ENCODE measurements at places on chromosomes 16 and 17.

GRCh38 chr17:71649941-71650350 is 470.9 kb upstream of the SOX9 start:
- DNase-seq, result no peak

DNA sequence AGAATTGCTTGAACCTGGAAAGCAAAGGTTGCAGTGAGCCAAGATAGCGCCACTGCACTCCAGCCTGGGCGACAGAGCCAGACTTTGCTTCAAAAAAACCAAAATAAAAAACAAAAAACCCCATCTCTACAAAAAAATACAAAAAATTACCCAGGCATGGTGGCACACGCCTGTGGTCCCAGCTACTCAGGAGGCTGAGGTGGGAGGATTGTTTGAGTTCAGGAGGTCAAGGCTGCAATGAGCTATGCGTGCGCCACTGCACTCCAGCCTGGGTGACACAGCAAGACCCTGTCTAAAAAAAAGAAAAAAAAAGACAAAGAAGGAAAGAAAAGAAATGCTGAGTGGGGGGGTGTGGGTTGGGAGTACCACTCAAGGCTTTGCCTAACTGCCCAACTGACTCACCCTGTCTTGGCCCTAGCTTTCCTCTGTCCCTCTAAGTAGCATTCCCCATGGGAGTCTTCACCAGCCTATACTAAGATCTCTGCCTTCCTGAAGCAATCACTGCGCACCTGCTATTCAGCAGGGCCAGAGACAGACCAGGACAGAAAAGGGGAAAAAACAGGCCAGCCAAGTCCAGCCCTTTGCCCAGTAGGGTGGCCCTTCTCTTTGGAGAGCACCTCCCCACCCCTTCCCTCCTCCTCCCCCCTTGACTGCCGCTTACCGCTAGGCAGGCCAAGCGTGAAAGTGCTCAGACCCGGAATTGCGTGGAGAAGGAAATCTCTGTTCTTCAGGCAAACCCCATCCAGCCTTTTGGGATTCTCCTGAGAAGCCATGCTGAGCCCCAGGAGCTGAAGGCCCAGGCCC is 45.8 kb downstream of the RTN4RL1 start:
- no peak for DNase-seq

GRCh38 chr16:77807-78443 is at the start of gene MPG:
Gene MPG (plus strand): TSS chr16:78225. CDS start chr16:78310, 85 bp downstream.
- no peak for DNase-seq

DNA sequence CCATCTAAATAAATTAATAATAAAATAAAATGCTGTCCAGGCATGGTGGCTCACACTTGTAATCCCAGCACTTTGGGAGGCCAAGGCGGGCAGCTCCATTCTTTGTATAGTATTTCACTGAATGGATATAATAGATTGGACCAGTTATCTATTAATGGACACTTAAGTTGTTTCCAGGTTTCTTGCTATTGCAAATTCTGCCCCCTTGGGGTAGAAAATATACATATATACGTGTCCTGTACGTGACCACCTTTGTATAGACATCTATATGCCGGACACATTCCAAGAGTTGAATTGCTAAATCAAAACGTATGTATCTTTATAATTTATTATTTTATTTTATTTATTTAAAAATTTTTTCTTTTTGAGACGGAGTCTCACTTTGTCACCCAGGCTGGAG is 3.9 kb upstream of the EXOC7 start:
- no peak for DNase-seq

DNA sequence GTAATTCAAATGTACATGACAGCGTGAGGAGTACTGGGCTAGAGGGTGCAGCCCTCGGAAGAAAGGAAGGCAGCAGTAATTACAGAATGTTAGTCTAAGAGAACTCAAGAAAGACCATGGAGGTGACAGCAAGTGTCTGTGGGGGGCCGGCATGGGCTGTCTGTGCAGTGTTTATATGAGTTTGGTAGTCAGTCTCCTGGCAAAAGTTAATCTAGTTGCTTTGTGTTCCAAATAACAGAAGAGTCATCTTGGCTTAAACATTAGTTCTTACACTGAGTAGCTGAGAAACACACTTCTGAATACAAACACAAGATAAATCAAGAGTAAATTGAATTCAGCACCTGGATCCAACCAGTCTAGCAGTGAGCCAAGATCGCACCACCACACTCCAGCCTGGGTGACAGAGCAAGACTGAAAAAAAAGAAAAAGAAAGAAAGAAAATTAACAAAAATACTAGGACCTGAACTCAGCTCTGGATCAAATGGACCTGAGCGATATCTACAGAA is 189.3 kb upstream of the COX10 start:
- DNase-seq, result no peak

DNA sequence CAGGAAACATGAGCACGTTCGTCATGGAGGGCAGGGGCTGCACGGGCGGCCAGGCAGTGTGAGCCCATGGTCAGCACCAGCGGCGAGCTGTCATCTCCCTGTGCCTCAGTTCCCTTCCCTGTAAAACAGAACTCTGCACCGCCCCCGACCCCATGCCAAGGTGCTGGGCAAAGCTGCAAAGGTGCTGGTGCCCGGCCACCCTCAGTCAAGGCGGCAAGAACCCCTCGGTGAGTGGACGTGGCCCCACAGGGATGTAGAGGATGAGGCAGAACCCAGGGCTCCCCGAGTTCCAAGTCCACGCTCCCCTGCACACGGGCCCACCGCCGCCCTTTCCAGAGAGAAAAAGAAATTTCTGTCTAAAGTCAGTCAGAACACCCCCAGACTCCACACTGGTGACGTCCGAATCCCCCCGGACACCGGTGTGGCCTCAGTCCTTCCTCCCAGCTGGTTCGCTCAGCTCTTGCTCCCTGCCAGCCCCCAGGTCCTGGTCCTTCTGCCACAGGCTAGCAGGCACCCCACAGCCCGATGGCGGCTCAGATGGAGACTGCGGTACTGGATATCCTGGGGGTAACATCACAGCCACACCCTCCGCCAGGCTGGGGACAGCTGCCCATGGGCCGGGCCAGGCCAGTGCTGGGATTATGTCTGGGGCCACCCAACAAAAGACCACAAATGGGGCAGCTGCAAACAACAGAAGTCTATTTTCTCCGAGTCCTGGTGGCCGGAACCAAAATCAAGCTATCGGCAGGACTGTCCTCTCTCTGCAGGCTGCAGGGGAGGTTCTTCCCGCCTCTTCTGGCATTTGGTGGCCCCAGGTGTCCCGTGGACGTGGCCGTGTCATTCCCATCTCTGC is 14.4 kb upstream of the BAHCC1 start:
- no peak for DNase-seq

GRCh38 chr16:73480381-73480780 is 432.5 kb upstream of the ZFHX3 start:
- no peak for DNase-seq

DNA sequence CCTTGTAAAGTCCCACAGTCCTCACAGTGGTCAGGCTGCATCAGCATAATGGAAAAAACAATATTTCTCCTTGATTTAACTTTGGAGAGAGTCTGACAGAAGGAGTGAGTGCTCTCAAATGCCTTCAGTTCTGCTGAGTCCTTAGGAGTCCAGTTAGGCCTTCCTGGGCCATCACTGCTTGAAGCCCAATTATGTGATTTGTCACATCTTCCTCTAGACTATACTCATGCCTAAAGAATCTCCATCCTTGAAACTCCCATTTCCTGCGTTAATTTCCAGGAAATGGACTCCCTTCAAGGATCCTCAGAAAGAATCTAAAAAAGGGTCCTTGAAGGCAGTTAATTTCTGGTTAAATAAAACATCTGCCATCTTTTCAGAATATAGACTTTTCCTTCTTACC is 52.8 kb downstream of the SLFN5 start:
- no peak for DNase-seq

GRCh38 chr17:1275962-1276736 is 3.3 kb upstream of the TRARG1 start:
- DNase-seq, result no peak

DNA sequence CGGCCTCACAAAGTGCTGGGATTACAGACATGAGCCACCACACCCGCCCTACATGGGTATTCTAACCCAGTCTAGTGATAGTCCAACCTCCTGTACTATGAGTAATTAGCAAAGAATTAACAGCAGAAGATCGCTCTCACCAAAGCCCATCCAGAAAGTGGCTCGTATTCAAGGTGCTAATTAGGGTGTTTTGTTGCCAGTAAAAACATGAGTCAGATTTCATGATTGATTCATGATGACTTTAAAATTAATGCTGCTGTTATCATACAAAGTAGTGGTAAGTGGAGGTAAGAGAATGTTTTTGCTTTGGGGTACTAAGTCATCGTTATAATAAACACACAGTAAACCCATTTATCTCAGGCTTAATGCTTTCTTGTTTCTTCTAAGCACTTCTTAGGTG is 428.8 kb downstream of the WWOX start:
- no peak for DNase-seq

- no peak for DNase-seq
Observed at GRCh38 chr16:66199189-66199588, 167.3 kb upstream of the CDH5 start.

- DNase-seq, result no peak
Observed at GRCh38 chr16:29910819-29911675, 10.8 kb downstream of the ASPHD1 start.

GRCh38 chr17:45291171-45291805 is 25.5 kb downstream of the MAP3K14 start:
- no peak for DNase-seq

DNA sequence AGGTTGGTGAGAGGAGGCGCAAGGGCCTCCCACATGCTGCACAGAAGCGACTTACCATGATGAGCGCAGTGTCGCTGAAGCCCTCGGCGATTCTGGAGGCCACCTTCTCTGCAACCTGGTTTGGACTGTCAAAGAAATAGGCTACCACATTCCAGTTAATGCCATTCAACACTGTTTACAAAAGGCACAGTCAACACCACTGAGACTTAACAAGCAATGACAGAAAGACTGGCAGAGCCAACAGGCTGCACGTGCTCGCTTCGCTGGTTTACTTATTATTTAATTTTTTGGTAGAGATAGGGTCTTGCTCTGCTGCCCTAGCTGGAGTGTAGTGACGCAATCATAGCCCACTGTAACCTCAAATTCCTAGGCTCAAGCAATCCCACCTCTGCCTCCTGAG is 18.2 kb downstream of the EMC8 start:
- no peak for DNase-seq

- no peak for DNase-seq
Observed at GRCh38 chr16:22634954-22635353, 124.3 kb downstream of the NPIPB5 start.
